Thyroid gland (tissue), 4 donors: ENCODE measurements at places on chromosomes 7 and 10. TPM values are rescaled to one million over a fixed set of nuclear protein-coding genes. Genes with fewer than 3 reads are reported as not detected.

DNA sequence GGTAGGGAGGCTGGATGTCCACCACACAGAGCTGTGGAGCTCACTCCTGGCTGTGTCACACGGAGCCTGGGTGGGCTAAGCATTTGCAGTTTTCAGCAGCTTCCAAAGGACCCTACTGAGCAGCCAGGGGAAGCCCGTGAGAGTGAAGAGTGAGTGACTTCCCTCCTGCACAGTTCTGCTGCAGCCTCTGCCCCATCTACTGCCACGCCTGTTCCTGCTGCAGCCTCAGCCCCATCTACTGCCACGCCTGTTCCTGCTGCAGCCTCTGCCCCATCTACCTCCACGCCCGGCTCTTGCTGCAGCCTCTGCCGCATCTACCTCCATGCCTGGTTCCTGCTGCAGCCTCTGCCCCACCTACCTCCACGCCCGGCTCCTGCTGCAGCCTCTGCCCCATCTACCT, 12.2 kb downstream of the ADAM8 start:
- no peak for DNase-seq

GRCh38 chr7:19585761-19586160, 123.1 kb downstream of the POLR1F start:
- no peak for DNase-seq

DNA sequence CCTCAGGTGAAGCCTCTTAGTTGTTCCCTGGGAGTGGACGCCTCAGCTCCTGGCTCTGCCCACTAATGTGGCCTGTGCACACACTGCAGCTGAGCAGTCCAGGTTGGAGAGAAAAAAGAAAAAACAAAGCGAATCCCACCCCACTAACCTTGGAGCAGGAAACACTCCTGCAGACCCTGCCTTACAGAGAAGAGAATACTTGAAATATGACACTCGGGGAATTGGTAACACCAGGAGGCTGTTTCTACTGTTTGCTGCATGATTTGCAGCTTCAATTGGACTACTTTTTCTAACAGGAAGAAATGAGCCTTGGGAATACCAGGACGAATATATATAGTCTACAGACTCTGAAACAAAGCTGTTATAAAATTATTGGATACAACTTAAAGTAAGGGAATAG, 22.2 kb downstream of the CDHR3 start:
- no peak for DNase-seq

DNA sequence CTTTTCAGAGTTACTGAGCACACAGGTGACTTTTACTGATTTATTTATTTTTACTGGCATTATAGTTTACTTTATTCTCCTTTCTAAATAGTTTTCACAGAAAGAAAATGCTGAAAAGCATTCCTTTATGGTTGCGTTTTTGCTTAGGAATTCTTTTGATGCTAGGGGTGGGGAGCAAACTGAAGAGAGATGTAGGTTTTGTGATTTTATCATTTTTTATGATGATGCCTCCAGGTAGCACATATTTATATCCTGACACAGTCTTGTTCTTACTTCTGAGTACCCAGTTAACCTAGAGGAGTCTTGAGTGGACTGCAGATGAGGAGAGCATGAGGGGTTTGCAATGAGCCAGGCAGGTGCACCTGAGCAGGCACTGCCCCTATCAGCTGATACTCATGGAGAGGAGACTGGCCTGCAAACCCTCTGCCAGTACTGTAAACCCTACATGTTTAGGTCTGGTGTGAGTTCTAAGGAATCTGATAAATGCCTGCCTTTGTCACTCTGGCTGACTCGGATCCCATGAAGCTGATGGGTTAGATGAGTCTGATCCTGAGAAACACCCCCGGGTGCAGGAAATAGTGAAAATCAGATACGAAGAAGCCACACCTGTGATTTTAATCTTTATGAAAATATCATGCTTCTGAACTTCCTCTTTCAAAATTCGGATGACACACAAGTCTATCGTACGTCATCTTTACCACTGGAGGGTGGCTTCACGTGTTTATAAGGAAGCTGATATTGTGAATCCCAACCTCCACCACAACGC, 302.9 kb downstream of the WDR37 start:
- DNase-seq, result no peak

DNA sequence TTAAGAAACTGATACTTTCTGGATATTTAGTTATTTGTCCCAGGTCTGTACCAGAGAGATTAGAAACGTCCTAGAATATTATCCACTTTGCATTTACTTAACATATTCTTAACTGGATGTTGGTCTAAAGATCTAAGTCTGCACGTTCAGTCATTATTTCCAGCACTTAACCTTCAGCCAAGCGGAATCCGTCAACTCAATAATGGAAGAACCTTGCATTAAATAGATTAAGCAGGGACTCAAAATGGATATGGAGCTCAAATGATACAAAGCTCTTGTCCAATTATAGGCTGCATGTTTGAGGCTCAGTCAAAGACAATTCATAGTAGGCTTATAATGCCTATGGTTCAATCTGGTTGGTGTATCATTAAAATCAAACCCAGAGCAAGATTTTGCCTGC, 162.9 kb downstream of the SEMA3D start:
- no peak for DNase-seq

DNA sequence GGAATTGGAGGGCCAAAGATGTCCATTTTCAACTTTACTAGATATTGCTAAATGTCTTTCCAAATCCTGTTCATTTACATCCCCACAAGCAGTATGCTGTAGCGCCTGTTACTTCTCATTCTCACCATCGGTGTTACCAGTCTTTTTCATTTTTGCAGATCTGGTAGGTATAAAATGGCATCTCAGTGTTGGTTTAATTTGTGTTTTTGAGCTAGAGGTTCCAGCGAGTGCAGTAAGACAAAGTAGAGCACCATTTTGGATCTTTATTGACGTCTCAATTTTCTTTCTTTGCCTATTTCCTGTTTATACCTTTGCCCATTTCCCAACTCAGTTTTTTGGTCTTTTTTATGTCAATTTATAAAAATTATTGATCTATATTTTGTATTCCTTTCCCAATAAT, 55.6 kb downstream of the NRF1 start:
- DNase-seq, result no peak

Gene C10orf71
- not detected for total RNA-seq

GRCh38 chr7:43313628-43314378, 201.4 kb downstream of the HECW1 start:
- no peak for DNase-seq

GRCh38 chr10:60549686-60550085, 160.0 kb upstream of the ANK3 start:
- no peak for DNase-seq

DNA sequence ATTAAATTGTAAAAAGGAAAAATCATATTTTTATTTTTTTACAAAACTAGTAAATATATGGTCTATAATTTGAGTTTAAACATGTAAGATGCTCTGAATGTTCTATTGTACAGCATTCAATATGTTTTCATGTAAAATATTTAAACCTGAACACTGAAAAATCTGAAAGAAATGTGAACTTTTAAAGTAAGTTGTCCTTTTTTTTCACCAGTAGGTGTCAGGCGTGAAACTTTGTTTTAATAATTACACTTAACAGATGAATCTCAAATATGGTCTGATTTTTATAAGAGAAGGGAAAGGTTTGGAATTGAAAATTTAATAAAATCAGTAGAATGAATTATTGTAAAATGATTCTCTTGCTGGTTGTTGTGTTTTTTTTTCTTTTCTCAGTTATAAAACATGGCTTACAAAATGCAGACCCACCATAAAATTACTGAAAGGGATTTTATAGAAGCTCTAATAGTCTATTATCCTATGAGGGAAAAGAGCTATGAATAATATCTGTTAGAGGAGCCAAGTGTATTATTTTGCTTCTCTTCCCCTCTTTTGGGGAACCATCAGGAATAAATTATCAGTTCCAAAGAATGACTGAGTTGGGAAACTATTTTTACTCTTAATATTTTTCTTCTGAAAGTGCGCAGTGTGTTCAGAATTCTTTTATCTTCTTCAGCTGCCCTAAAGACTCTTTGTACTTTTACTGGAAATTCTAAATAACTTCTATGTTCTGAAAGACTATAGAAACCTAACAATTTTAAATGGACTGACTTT, 217.7 kb upstream of the FZD1 start:
- DNase-seq, result no peak

DNA sequence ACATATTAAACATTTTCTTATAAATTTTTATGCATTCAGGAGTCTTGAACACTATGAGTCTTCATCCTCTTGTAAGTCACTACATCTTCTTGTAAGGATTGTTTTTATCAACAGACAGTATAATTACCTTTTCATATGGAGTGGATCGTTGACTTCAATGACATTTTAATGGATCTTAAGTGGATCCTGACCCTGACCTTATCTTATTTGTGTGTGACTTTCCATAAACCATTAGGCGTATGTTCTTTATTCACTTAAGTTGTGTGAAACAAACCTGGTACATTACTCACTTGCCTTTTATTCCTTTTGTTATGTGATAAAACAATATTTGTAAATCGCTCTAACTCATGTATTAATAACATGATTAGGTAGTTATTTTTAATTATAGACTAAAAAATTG, 18.5 kb upstream of the SEMA3C start:
- DNase-seq, result no peak

- peak; percentile 70 for DNase-seq
Measured at GRCh38 chr7:157397731-157398691, 61.2 kb downstream of the DNAJB6 start.

Gene GLI3
- 10.1 TPM for total RNA-seq

Gene PNLIP
- total RNA-seq, result not detected
